ENCODE measurements at places on chromosomes 1 and 21.

DNA sequence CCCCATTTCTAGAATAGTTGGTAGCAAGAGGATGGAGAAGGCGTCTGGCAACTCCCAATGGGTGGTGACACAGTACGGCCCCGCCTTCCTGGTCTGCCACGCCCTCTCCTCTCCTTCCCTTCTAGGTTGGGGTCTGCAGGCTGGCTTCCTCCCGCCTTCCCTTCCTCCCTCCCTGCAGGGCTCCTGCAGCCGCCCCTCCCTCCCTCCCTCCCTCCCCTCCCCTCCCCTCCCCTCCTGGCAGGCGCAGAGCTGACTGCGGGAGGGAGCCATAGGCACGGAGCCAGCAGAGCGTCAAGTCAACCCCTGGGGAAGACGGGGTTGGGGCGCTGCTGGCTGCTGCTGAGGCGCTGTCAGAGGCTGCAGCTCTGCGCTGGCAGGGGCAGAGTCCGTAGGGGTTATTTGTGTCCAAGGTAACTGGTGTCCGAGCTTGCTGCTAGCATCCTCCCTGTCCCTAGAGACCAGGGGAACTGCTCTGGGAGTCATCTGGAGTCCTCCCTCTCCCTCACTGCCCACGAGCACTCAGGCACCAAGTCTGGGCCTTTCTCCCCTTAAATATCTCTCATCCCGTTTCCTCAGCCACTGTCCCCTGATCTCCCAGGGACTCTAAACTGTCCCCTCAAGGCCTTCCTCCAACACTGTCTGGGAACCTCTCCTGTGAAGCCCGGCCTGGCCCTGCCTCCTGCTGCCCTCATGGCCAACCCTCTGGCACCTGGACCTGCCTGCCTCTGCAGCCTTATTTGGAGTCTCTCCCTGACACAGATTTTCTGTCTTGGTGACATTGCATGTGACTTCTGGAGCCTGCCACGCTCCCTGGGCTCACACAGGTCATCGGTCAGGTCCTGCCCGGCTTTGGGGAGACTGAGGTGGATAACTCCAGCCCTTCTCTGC lies 57.4 kb upstream of the ACOT11 start:
- DNase-seq: no peak

DNA sequence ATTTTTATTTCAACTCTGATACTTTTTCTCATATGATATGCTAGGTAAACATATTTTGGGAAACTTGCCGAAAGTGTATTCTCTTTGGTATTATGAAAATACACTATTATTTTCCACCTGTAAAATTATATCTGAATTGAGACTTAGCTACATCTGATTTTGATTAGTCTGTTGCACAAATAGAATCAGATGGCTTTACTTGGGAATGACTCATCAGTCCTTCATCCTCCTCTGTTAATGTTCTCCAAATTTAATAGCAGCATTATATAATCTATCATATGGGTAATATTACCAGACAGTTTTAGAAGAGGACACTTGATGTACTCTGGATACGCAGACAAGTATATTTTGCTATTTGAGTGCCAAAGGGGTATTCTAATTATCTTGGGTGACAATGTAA lies 245.3 kb downstream of the CTH start:
- DNase-seq: no peak

DNA sequence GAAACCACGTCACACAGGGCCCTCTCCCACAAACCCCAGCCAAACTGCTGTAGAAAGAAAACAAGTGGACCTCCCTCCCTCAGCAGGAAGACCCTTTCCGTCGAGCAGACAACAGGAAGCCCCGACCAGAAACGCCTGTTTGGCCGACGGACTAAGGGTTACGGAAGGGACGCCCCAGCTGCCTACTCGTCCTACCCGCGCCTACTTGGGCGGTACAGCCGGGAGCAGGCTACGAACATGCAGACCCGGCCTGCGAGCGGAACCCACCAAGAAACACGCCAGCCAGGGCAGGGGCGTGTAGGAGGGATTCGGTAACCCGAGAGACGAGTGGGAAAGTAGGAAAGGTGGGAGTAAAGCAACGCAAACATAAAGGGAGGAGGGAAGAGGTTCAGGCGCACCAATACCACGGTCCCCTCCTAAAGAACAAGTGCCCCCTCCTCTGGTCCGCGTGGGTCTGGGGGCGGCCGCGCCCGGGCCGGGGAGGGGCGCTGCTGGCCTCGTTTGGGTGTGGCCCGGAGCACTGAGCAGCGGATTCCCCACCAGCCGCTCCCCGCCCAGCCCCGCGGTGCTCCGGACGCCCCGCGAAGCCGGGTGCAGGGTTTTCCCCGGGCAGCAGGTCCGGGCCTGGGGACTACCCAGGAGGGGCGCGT lies 450 bp downstream of the S100A10 start:
- DNase-seq: no peak

DNA sequence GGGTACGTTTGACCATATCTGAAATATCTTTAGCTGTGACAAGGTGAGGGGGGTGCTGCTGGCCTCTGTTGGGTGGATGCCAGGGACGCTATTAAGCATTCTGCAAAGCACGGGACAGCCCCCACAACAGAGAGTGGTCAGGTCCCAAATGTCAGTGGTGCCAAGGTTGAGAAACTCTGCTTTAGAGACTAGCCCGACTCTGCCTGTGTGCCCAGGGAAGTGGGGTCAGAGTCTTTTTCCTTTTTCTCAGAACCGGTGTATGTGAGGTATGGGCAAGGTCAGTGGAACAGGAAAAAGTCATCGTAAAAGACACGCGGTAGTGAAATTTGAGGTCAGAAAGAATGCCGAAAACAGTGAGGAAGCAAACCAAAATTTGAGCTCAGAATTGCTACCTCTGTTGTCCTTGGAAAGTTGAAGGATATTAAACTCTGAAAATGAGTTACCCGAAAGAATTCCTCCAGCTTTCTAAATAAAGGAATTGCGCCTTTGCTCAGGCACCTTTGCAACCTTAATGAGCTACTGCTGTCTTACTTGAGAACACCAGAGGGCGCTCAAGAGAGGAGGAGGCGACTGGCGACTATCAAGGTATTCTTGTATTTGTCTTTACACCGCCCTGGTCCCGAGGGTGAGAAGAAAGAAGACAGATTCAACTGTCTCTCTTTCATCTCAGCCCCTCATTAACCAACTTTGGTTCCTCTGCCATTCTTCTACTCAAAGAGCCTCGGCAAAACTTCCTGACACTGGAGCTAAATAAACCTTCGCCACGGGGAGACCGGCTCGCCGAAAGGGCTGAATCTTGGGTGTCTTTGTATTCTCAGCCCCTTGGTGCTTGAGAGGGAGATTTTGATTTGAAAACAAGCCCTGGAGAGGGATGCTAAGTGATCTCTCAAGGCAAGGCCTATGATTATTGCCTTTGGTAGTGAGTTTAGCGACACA lies 85.4 kb upstream of the OLIG2 start:
- no peak for DNase-seq

DNA sequence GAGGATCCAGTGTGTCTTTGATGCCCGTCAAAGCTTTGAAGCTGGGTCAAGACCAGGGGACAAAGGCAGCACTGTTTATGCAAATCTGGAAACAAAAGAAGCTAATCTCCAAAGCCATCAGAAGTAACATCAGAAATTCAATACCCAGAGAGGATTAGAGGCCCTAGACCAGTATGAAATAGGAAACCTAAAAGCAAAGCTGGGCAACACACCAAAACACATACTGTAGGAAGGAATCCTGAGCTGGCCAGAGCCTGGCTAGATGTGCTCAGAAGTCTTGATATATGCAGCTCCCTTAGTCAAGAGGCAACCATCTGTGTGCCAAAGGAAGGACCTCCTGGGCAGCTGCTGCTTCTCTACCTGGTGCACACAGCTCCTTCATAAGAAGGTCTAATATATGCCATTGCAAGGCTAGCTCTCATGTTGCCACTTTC lies 12.3 kb downstream of the COLGALT2 start:
- DNase-seq: no peak

- DNase-seq: no peak
These were observed 4.7 kb downstream of the THEMIS2 start for GRCh38 chr1:27877115-27877416.

- DNase-seq: no peak
These were observed 128.6 kb downstream of the LHX4 start for GRCh38 chr1:180358649-180359048.

GRCh38 chr1:201781437-201781836 lies 47.5 kb upstream of the IPO9 start:
- no peak for DNase-seq

DNA sequence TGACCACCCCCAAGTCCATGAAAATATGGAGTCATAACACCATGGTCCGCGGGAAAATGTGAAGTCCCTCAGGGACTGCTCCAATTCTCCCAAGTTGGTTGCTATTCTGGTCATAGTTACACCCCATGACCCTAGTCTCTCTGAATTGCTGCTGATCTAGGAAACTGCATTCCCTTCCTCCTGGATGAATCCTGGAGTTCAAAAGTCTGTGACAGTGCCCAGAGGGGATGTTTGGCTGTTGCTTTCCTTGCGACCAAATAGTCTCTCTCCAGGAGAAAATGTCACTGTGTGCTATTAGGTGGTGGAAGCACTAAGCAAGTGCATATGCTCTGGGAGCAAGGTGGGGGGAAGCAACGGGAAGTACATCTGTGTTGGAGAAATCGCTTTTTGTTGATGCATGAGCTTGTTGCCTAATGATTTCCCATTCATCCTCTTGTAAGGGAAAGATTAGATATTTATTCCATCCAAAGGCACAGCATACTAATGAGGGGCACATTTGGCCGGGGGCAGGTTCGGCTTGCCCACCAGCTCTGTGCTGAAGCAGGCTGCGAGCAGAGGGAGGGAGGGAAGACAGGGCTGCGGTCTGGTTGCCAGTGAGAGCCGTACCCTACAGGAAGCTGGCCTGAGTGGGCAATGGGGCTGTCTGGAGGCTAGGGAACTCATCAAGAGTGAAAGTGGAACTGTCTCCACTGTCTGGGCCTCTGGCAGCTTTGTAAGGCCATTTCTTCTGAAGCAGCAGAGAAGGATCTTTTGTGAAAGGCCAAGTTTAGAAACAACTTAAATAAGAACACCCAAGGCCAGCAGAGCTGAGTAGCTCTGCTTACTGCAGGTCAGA lies 27.2 kb downstream of the SYT6 start:
- no peak for DNase-seq

DNA sequence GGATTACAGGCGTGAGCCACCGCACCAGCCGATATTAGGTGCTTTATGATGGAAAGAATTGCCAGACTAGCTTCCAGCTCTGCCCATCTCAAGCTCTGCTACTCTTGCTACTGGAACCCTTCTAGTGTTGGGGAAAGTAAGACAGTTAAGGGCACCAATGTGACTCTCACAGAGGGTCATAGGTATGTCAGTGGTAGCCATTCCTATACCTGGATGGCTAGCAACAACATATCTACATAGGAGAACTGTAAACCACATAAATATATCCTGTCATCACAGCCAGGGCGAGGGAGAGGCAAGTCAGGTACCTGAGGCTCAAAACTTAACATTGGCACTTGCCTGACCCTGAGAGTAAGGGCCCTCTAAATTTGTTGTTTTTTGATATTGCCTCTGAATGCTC lies 1.7 kb upstream of the RHOU start:
- no peak for DNase-seq

DNA sequence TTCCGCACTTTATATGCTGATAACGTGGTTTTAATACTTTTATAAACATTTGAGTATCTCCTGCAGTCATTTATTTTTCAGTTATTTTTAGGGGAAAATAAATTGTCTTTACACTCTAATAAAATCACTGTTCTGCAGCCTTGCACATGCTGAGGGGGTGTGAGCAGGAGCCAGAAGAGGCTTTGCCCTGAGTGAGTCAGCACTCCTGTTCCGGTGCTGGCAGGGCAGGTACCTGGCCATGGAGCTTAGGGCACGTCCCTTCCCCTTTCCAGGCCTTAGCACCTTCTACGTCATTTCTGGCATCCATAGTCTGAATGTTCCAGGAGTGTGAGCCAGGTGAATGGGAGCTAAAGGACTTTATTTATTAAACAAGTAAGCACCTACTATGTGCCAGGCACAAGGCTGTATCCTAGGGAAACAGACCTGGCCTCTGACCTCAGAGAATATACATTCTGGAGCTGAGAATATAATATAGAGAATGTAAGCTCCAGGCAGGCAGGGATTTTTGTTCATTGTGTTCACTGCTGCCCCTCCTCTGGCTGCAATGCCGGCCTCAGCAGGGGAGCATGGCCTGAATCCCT lies 402.9 kb downstream of the PTPRU start:
- DNase-seq: no peak

DNA sequence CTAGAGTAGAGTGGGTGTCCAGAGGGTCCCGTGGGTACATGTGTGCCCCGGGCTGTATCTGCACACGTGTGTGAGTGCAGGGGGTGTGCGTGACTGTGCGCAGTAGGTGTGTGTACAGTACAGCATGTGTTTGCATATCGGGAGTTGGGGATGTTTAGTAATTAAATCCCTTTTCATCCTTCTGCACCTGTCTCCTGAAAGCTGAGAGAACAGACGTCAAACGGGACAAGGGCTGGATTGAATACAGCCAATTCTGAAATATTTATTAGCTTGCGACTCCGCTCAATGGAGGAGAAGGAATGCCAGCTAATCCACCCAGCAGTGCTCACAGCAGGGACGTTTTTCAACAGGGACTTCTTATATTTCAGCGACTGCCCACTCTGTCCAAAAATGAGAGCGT lies 44.7 kb upstream of the CASZ1 start:
- no peak for DNase-seq

DNA sequence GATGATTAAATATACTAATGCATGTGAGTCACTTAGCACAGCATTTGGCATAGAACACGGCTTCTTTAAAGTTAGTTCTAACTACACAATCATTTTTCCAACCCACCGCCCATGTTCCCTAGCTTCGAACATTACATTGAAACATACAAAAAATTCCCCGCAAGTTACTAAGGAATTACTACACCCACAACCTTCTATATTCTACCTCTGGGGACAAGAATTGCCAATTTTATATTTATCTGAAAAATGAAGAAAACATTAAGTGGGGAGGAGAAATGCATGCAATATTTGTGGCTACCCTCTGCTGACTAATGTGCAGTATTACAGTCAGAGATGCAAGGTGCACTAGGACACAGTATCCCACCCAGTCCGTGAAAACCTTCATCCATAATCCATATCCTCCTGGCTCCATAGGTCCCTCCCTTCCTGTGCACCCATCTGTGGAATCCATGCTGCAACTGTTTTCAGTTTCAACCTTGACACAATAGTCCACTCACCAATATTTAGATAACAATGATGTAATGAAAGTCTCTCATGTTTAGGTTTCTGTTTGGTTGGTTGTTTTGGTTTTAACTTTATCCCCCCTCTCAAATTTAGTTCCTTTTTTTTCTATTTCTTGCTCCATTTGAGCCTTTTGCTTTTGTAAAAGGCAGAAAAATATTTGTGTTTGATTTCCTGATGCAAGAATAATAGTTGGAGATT lies 31.6 kb downstream of the RGS5 start:
- DNase-seq: no peak

- DNase-seq: no peak
These were observed 91.7 kb downstream of the SIM2 start for GRCh38 chr21:36790616-36791015.

GRCh38 chr1:222009105-222009730 lies 267.3 kb upstream of the DUSP10 start:
- DNase-seq: no peak

GRCh38 chr1:19365721-19366120 lies 53.6 kb downstream of the SLC66A1 start:
- DNase-seq: no peak

DNA sequence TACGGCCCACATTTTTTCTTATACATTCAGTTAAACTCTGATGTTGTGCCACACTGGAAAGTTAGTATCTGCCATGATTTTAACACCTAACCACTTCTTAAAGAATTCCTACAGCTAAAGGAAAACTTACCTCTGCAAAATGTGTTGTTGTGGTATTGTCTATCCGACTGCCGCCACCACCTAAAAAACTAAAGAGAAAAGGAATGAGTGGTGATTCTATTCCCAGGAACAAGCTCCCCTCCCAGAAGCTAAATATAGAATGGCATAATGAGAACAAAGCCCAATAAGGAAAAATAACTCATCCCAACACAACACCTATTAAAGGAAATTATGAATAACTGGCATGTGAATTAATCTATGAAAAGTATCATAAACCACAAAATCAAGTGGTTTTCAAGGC lies 39.5 kb downstream of the RNF115 start:
- DNase-seq: no peak

Measured in dorsolateral prefrontal cortex (tissue), 122 donors.